NCI-H226 (cell line): ENCODE measurements at places on chromosomes 4 and X.

DNA sequence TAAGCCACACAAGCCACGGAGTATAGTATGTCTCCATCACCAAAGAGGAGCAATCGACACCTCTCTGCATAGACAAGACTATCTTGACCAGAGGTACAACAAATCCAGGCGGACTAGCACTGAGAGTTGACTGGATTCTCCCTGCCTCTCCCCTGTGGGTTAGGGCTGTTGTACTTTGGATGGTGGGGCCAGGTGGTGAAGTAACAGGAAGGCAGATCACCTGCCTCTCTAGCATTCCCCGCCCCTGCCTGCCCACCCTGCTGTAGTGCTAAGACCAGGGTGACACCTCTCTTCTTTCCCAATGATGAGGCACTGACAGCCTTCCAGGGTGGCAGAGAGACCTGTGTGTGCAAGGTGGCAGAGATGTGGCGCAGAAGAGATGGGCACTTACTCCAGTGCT lies 47.5 kb upstream of the TRIM2 start:
- DNase-seq: no peak

DNA sequence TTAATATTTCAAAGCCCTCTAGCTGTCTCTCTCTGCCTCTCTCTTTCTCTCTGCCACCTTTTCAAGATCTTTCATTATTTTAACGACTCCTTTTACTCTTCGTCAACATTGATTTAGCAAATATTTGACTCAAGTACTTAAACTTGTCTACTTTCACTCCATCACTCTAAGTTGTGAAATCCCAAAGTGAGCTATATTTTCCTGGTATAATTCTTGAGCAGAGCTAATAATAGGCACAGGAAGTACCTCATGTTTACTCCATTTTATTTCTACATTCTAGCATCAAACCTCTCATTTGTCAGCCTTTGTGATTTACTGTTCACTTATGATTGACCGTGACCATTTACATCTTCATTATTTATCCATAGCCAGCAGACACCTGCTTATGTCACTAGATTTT lies 482.5 kb downstream of the RPA4 start:
- no peak for DNase-seq

- no peak for DNase-seq
Measured at GRCh38 chr4:149409555-149409962, 406.1 kb downstream of the IQCM start.

- DNase-seq: no peak
Measured at GRCh38 chrX:18877469-18877868, 106.4 kb downstream of the PHKA2 start.

- DNase-seq: no peak
Measured at GRCh38 chr4:51851937-51852290, 9.0 kb downstream of the DCUN1D4 start.

GRCh38 chrX:142663330-142664095 lies 362.2 kb upstream of the SPANXN4 start:
- DNase-seq: no peak

DNA sequence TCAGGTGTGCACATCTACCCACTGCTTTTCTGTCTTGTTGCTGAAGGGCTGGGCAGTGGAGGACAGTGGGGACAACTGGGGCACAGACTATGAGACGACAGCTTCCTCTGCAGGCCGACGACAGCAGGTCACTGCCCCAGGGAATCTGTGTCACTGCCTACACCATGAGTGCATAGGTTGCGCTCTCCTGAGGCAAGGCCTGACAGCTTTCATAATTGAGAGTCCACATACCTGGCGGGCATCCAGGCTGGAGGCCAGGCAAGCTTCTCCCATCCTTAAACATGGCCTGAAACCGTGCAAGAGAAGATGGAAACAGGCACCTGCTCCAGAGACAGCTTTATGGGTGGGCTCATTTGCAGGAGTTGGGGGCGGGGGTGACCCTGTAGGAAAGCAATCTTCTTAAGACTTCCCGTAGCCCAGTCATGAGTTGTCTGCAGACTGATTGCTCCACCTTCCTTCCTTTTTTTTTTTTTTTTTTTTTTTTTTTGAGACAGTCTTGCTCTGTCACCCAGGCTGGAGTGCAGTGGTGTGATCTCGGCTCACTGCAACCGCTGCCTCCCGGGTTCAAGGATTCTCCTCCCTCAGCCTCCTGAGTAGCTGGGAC lies 2.9 kb downstream of the ANOS1 start:
- no peak for DNase-seq

- peak; percentile 18 for DNase-seq
Measured at GRCh38 chr4:127783026-127783769, 1.1 kb downstream of the HSPA4L start.

DNA sequence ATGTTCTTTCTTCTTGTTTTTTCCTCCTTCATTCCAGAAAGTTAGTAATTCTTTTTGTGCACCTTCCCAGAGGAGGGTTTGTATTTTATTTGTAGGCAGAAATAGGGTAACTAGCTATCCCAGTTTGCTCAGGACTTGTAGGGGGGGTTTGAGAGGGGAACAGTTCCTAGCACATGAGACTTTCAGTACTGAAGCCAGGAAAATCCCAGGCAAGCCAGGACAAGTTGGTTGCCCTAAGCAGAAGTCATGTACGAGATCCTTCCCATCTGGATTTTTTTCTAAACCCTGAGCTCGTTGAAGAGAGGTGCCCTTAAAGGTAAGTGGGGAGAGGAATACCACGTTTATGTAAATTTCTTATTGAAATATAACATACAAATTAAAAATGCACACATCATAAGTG lies 15.6 kb upstream of the TAB3 start:
- DNase-seq: no peak

DNA sequence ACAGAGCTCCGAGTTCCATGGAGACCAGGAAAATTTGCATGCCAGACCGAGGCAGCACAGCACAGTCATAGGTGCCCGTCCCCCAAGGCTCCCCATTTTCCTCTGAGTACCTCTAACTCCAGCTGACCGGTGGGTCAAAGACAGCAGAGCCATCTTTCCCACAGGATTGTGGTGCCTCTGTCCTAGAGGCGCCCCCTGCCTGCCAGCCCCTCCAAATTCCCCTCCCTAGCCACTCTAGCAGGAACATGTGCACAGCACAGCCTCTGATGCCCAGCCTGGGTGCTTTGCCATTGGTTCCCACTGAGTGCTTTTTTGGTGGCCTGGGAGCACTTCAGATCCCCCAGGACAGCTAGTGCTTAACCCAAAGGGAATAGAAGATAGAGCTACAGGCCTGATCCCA lies 368.5 kb upstream of the PABPC5 start:
- DNase-seq: no peak

- peak; percentile 3 for DNase-seq
Measured at GRCh38 chr4:22595684-22596083, 79.8 kb upstream of the ADGRA3 start.

- no peak for DNase-seq
Measured at GRCh38 chr4:40243386-40243948, 46.6 kb downstream of the RHOH start.

DNA sequence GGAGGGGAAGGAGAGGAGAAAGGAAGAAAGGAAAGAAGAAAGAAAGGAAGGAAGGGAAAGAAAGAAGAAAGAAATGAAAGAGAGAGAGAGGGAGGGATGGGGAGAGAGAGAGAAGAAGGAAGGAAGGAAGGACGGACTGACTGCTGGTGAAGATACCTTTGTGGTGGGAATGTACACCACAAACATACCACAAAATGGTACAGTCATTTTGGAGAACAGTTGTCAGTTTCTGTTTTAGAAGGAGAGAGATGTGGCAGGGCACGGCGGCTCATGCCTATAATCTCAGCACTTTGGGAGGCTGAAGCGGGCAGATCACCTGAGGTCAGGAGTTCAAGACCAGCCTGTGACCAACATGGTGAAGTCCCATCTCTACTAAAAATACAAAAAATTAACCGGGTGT lies 40.0 kb upstream of the SHISA3 start:
- DNase-seq: no peak

DNA sequence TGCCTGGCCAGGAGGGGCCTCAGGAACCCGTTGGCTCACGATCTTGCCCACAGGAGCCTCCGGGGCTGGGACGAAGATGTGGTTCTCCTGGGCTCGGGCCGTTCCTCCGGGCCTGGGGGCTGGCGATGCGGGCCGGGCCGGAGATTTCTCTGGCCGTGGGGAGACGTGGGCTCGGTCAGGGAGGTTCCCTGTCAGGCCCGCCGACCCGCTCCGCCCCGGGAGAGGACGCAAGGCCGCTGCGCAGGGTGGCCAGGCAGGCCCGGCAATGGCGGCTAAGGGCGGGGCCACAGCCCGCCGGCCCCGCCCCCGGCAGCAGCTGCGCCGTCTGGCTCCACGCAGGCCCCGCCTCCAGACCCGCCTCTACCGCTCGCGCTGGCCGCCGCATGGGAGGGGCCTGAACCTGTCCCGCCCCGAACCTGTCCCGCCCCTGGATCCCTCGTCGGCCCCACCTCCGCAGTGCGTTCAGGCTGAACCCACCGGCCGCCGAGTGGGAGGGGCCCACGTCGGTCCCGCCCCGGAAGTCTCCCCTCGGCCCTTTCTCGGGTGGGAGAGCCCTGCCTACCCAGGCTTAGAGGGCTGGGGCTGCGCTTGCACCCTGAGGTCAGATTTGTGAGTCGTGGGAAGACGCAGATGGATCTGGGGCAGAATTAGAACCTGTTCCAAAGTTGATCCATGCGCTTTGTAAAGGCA lies at the start of gene FAM3A:
FAM3A (minus strand) TSS at position 267 of the 690 bp plus-strand sequence. CDS start 460 bp downstream, outside the sequence.
- DNase-seq: peak; percentile 67

DNA sequence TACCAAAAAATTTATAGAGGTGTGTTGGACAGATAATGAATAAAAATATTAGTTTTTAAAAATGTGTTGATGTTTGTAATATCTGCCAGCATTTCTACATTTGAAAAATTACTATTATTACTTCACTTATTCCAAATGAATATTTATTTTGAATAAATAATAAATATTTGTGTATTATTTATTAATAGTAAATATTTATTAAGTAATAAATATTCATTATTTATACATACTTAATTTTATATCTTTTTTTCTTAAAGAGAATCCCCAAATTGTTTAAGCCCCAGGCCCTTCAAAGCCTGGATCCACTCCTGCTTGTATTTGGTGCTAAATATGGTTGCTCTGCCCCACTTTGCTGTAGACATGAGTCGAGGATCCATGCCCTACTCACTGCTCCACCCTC lies 60.5 kb upstream of the HOPX start:
- DNase-seq: no peak

DNA sequence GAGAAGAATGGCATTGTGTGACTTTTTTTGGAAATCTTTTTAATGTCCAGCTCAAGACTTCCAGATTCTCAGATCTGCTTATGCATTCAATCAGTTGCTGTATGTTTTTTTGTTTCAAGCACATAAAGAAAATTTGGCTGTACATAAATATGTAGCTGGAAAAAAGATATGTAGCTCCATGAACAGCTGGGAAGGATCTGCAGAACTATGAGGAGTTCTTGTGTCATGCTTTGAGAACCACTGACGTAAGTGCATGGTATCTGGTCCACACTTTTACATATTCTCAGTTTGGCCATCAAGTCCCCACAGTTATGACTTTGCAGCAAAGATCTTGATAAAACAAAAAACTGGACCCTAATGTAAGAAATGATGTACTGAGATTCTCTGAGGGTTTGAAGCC lies 165.9 kb downstream of the KIT start:
- no peak for DNase-seq

- peak; percentile 9 for DNase-seq
Measured at GRCh38 chr4:123398853-123399626, 2.4 kb downstream of the SPRY1 start.

DNA sequence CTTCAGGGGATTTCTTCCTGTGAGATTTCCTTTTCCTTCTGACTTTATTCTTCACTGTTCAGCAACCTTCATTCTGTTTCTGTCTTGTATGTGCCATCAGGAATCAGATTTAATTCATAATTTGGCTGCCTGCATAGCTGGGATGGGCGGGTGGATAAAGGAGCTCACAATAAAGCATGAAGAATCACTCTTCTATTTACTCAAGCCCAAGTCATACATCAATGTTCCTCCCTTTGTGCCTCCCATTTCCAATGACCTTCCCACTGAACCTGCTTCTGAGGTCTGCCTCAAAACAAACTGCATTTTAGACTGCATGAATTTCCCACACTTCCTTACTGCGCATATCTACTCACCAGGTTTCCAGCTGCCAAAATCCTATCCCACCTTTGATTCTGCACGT lies 14.0 kb downstream of the PDGFC start:
- DNase-seq: no peak

DNA sequence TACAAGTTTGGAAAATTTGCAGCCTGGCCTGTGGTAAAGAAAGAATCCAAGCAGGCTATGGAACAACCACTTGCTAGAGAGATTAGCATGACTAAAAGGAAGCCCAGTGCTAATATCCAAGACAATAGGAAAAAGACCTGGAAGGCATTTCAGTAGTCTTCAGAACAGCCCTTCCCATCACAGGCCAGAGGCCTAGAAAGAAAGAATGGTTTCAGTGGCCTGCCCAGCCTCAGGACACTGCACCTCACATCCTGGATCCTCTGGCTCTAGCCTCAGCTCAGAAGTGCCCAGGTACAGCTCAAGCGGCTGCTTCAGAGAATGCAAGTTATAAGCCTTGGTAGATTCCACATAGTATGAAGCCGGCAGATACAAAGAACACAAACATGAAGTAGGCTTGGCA lies 449.8 kb upstream of the AR start:
- DNase-seq: no peak

DNA sequence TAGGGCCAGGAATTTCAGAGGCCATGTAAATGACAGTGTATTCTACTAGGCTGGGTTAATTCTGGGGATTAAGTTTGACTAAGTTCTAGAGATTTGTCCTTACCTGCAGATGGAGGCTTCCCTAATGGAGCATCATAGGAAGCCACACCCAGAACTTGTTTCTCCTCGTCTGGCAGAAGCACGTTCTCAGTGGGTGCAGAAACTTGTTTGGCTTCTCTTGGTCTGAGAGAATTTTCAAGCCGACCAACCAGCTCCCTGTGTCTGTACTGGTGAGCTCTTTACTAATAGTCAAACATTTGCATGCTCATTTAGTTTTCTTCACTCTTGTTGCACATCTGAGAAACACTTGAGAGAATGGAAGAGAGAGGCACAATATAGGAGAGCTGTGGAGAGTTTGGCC lies 907 bp upstream of the ATP10D start:
- no peak for DNase-seq

GRCh38 chr4:107349732-107350131 lies 313.6 kb upstream of the DKK2 start:
- DNase-seq: no peak

DNA sequence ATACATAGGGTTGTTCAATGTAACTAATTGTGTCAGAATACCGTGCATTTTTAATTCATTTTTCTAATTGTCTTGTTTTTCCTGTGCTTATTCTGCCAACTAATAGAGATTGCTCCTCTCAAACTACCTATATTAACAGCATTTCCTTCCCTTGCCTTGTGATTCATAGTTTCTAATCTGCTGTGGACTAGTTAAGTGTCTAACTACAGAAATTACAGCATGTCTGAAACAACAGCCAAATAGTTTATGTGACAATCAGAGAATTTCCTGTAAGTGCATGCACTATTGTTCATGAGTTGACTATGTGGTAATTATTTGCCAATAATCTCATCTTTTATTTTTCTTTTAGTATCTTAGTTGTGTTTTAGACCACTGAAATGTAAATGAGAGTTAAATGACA lies 4.1 kb upstream of the SEC24B start:
- DNase-seq: no peak

GRCh38 chr4:84258905-84259830 lies 239.9 kb downstream of the NKX6-1 start:
- DNase-seq: peak; percentile 6

GRCh38 chrX:100883654-100884053 lies 9.5 kb upstream of the NOX1 start:
- DNase-seq: no peak

GRCh38 chr4:161538941-161539340 lies 624.9 kb downstream of the FSTL5 start:
- DNase-seq: no peak

- no peak for DNase-seq
Measured at GRCh38 chr4:14383652-14384051, 618.6 kb upstream of the CPEB2 start.
